ENCODE measurements at places on chromosomes 6 and 20. TPM values are rescaled to one million over a fixed set of nuclear protein-coding genes. Genes with fewer than 3 reads are reported as not detected.

DNA sequence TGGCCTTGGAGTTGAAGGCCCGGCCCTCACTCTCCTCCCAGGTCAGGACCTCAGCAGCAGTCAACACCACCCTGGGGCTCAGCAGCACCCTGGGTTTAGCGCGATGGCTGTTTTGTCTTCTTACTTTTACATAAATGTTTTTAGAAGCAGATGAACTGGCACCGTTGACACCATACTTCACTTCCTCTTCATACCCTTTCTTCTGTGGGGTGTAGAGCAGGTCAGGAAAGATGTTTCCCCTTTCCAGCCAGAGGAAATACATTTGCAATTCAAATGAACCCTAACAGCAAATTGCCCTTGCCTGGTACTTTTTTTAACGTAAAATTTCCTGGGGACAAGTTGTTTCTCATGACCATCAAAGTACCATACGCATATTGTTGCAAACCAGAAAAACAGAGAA is 54.7 kb upstream of the SNX9 start:
- H3K4me1 ChIP-seq, result peaks cover 65% of the 10 kb centered on the region
- no peaks in the 10 kb centered on the region for H3K36me3 ChIP-seq
- H3K27ac ChIP-seq, result peak overlapping the region; percentile 63
- no peak for DNase-seq
- no peak overlapping the region for H3K4me3 ChIP-seq

DNA sequence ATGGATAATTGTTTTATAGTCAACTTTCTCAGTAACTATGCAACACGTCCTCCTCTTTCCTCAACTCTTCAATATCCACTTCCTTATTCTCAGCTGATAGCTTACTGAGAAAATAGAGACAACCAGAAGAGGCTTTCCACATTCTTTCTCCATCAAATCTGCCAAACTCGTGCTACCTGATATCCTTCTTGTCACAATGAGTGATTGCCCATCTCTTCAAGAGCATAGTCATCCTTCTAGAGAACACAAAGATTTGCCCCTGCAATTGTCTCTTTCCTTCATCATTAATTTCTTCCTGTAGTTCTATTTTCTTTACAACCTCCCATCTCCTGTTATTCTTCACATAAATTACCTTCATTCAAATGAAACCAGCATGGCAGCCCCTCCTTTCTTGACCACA is 75.9 kb upstream of the RGS17 start:
- H3K4me3 ChIP-seq, result no peak overlapping the region
- H3K4me1 ChIP-seq, result peaks cover 17% of the 10 kb centered on the region
- peaks cover 22% of the 10 kb centered on the region for H3K27me3 ChIP-seq
- no peak for DNase-seq

DNA sequence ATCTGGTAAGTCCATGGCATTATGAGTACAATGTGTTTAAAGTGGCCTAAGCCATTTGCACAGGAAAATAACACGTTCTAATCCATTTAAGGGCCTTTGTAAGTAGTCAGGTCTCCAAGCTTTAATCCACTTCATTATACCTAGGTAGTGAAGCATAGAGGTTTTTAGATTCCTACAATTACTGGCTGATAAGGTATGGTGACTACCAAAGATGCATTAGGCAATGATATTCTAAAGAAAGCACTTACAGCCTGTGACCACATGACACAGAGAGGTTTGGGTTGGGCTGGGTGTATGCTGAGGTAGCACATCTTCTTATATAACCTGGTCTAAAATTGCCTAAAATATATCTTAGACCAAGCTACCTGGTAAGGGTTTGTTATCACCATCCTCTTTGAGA is 504.4 kb downstream of the TFAP2B start:
- H3K27ac ChIP-seq, result no peak overlapping the region
- no peak for DNase-seq
- H3K4me1 ChIP-seq, result no peaks in the 10 kb centered on the region
- H3K4me3 ChIP-seq, result no peak overlapping the region

DNA sequence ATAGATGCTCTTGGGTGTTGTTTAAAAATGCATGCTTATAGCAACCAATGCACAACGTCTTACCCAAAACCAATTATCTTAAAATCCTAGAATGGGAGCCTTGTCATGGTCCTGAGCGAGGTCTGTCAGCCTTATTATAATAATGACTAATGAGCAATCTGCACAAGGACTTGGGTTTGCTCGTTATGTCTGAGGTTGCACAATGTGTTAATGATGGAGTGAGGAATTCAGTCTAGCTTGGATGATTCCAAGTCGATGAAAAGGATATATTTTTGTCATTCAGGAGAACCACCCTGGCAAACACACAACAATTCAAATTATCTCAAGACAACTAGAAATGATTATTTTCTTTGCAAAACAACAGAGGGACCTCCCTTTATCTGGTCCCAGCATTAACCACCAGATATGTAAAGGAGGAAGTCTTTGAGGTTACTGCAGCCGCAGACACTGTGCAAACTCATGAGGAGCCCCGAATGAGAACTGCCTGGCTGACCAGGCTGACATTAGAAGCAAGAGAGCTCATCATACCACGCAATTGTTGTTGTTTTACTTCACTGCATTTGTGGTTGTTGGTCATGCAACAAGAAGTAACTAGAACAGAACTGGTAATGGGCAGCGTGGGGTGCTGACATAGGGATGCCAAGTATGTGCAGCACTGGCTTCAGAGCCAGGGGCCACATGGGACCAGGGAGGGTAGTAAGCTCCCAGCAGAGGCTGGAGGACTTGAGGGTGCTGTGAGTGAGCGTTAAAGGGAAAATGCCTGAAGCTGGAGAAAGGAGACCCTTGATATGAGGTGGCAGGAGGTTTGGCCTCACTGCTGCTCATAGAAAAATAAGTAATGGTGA is 488.3 kb downstream of the CDH26 start:
- DNase-seq, result no peak
- no peak overlapping the region for H3K27ac ChIP-seq
- no peaks in the 10 kb centered on the region for H3K36me3 ChIP-seq
- no peaks in the 10 kb centered on the region for H3K27me3 ChIP-seq
- no peak overlapping the region for H3K4me3 ChIP-seq

GRCh38 chr20:35003211-35004031 is 47.8 kb downstream of the MYH7B start:
- DNase-seq, result no peak
- H3K27me3 ChIP-seq, result no peaks in the 10 kb centered on the region
- peaks cover 33% of the 10 kb centered on the region for H3K36me3 ChIP-seq
- H3K27ac ChIP-seq, result no peak overlapping the region
- no peak overlapping the region for H3K4me3 ChIP-seq
- no peaks in the 10 kb centered on the region for H3K4me1 ChIP-seq

- no peaks in the 10 kb centered on the region for H3K27me3 ChIP-seq
- H3K27ac ChIP-seq, result peak within 1 kb of the TSS; percentile 45
- H3K4me1 ChIP-seq, result peaks cover 27% of the 10 kb centered on the region
- H3K36me3 ChIP-seq, result no peaks in the 10 kb centered on the region
- DNase-seq, result no peak
- peak within 1 kb of the TSS; percentile 86 for H3K4me3 ChIP-seq
Observed at GRCh38 chr6:134317471-134318131, at the start of gene SGK1. TSS of gene SGK1 (minus strand) at chr6:134318112. CDS start at chr6:134317460, 652 bp downstream.

GRCh38 chr6:3746119-3746691 is 5.3 kb downstream of the PXDC1 start:
- H3K36me3 ChIP-seq, result peaks cover 20% of the 10 kb centered on the region
- DNase-seq, result peak; percentile 73
- H3K4me3 ChIP-seq, result peak overlapping the region; percentile 54
- no peaks in the 10 kb centered on the region for H3K27me3 ChIP-seq
- peaks cover 84% of the 10 kb centered on the region for H3K4me1 ChIP-seq

DNA sequence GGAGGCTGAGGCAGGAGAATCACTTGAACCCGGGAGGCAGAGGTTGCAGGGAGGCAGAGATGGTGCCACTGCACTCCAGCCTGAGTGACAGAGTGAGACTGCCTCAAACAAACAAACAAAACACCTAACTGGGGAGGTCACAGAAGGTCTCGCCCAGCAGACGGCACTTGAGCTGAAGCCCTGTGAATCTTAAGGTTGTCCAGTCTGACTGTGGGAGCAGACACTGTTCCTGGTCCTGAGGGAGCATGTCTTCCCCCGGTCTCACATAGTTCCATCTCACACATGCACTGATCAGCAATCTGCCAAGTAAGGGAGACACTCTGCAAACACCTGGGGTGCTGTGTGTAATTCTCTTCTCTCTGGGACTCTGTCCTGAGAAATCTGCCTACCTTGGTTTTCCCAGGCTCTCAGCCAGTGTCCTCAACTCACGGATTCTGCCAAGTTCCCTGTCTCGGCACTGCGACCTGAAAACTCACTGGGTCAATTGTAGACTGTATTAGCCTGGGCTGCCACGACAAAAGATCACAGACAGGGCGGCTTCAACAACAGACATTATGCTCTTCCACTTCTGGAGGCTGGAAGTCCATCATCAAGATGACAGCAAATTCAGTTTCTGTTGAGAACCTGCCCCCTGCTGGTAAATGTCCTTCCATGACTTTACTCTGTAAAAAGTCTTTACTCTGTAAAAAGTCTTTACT is 94.3 kb downstream of the JPH2 start:
- DNase-seq, result no peak
- no peaks in the 10 kb centered on the region for H3K4me1 ChIP-seq
- H3K4me3 ChIP-seq, result no peak overlapping the region
- peaks cover 21% of the 10 kb centered on the region for H3K27me3 ChIP-seq
- no peaks in the 10 kb centered on the region for H3K36me3 ChIP-seq
- no peak overlapping the region for H3K27ac ChIP-seq

GRCh38 chr20:57621421-57622200 is 1.4 kb upstream of the ZBP1 start:
- H3K27me3 ChIP-seq, result peaks cover 29% of the 10 kb centered on the region
- no peak overlapping the region for H3K27ac ChIP-seq
- no peak overlapping the region for H3K4me3 ChIP-seq
- H3K36me3 ChIP-seq, result no peaks in the 10 kb centered on the region
- no peaks in the 10 kb centered on the region for H3K4me1 ChIP-seq

GRCh38 chr6:44399991-44400390 is 12.5 kb downstream of the CDC5L start:
- H3K4me1 ChIP-seq, result peaks cover 4% of the 10 kb centered on the region
- H3K36me3 ChIP-seq, result peaks cover 63% of the 10 kb centered on the region
- no peak for DNase-seq
- H3K27ac ChIP-seq, result no peak overlapping the region
- no peak overlapping the region for H3K4me3 ChIP-seq
- H3K27me3 ChIP-seq, result no peaks in the 10 kb centered on the region

- peaks cover 3% of the 10 kb centered on the region for H3K4me1 ChIP-seq
- H3K36me3 ChIP-seq, result no peaks in the 10 kb centered on the region
- DNase-seq, result no peak
- H3K27me3 ChIP-seq, result peaks cover 9% of the 10 kb centered on the region
- no peak overlapping the region for H3K27ac ChIP-seq
Observed at GRCh38 chr6:21478883-21479539, 114.5 kb upstream of the SOX4 start.

DNA sequence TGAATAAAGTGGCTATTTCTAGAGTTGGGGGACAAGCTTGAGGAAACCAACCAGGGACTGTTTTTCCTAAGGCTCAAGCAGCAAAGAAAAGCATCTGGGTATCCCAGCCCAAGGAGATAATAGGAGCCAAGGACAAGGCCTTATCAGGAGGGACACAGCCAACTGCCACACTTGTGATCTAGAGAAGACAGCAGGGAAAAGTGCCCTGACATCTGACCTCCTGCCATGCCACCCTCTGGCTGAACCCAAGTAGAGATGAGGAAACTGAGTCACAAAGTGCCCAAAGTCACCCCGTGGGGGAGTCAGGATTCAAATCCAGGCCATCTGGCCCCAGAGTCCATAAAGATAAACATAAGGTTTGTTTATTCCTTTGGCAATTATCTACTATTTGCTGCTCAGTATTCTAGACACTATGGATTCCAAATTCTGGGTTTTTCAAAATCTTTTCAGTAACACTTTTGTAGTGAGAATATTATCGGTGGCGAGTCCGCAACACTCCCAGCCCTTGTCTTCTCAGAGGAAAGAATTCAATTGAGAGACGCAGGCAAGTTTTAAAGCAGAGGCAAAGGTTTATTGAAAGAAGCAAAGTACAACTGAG is 3.5 kb upstream of the LBP start:
- DNase-seq, result no peak
- no peak overlapping the region for H3K4me3 ChIP-seq
- H3K27me3 ChIP-seq, result peaks cover 30% of the 10 kb centered on the region
- H3K36me3 ChIP-seq, result no peaks in the 10 kb centered on the region
- H3K4me1 ChIP-seq, result peaks cover 1% of the 10 kb centered on the region

- H3K27ac ChIP-seq, result no peak overlapping the region
- H3K4me3 ChIP-seq, result no peak overlapping the region
- H3K27me3 ChIP-seq, result no peaks in the 10 kb centered on the region
- H3K36me3 ChIP-seq, result no peaks in the 10 kb centered on the region
Observed at GRCh38 chr6:15343490-15344191, 97.8 kb downstream of the JARID2 start.

- no peak overlapping the region for H3K4me3 ChIP-seq
- no peak for DNase-seq
- peaks cover 18% of the 10 kb centered on the region for H3K27me3 ChIP-seq
- H3K27ac ChIP-seq, result no peak overlapping the region
- H3K4me1 ChIP-seq, result no peaks in the 10 kb centered on the region
Observed at GRCh38 chr6:15090145-15090579, 155.7 kb upstream of the JARID2 start.

DNA sequence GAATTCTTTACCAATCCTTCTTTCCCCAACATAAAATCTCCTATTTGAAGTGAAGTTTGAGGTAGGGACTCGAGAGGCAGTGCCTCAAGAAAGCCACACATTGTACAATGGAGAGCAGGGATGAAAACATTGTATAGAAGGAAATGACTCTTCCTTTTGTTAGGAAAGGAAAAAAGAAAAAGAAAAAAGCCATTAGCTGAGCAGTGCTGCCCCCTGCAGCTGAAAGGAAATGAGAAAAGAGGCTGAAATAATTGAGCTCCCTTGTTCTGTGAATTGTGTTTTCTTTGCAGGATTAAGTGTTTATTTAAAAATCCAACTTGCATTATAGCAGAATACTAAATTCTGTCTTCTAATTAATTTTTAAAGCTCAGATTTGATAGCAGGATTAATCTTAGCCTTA is 162.9 kb upstream of the SASH1 start:
- H3K27ac ChIP-seq, result no peak overlapping the region
- H3K4me3 ChIP-seq, result no peak overlapping the region
- no peaks in the 10 kb centered on the region for H3K27me3 ChIP-seq
- DNase-seq, result no peak

- no peak overlapping the region for H3K27ac ChIP-seq
- H3K27me3 ChIP-seq, result no peaks in the 10 kb centered on the region
- H3K36me3 ChIP-seq, result no peaks in the 10 kb centered on the region
- no peak for DNase-seq
Observed at GRCh38 chr6:5510331-5511133, 249.2 kb downstream of the FARS2 start.

- no peaks in the 10 kb centered on the region for H3K36me3 ChIP-seq
- no peak overlapping the region for H3K27ac ChIP-seq
- no peaks in the 10 kb centered on the region for H3K4me1 ChIP-seq
- no peak for DNase-seq
- H3K4me3 ChIP-seq, result no peak overlapping the region
Observed at GRCh38 chr6:119195204-119195603, 116.7 kb upstream of the FAM184A start.

- no peak overlapping the region for H3K4me3 ChIP-seq
- H3K27me3 ChIP-seq, result no peaks in the 10 kb centered on the region
- DNase-seq, result no peak
- H3K36me3 ChIP-seq, result peaks cover 21% of the 10 kb centered on the region
- no peaks in the 10 kb centered on the region for H3K4me1 ChIP-seq
Observed at GRCh38 chr6:139184047-139184446, 49.2 kb downstream of the HECA start.

AVP gene
- not detected for total RNA-seq

RIPOR3 gene
- 0.11 TPM for total RNA-seq

HLA-DRB5 gene
- not detected for total RNA-seq

RIPPLY2 gene
- total RNA-seq, result not detected

COL19A1 gene
- not detected for total RNA-seq

Data from osteocyte (in vitro differentiated cells).